Mammary epithelial cell (primary cell): ENCODE measurements at places on chromosomes 12 and 14.

DNA sequence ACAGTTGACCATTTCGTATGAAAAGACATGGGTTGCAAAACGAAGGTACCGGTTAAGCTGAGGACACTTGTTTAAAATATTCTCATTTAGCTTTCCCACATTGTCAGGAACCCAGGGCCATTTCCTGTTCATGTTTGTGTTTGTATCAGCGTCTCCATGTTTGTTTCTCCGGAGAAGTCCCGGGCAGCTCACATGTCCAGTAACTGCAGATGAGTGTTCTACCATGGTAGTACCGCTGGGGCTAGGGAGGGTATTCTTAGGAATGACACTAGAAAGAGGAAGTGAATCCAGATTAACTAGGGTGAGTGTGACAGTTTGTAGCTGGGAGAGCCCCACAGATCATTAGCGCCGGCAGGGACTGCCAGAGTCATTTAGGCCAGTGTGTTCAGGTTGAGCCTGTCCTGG, 50.0 kb upstream of the EVL start:
- no peak for DNase-seq

DNA sequence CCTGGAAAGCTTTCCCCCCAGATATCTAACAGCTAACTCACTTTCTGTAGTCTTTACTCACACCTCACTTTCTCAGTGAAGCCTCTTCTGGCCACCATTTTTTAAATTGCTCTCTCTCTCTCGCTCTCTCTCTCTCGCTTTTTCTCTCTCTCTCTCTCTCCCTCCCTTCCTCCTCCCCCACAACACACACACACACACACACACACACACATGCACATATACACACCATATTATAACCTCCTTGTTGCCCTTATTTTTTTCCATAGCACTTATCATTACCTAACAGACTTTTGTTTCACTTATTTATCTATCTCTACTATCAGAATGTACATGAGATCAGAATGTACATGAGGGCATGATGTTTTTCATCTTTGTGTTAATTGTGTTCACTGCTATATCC, 156.8 kb downstream of the DUSP6 start:
- DNase-seq, result no peak

- peak; percentile 59 for DNase-seq
Measured at GRCh38 chr12:132955094-132956010, 754 bp downstream of the ZNF605 start.

- DNase-seq, result no peak
Measured at GRCh38 chr14:65040666-65041433, 54.2 kb downstream of the FNTB start.

DNA sequence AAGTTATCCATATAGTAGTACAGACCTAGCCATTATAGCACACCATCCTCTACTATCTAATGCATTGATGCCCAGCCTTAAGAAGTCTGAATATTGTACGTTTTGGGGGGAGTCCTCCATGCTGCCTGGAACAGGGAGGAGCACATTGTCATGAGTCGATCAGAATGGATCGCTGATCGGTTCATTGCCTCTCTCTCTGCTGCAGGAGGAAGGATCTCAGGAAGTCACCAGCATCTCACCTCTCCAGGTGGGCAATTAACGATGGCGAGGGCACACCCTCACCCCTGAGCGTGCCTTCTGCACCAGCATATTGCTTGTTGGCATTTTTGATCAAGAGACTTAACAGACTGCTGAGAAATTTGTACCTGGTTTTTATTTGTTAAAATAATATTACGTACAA, 11.5 kb downstream of the CCND2 start:
- DNase-seq, result no peak

- DNase-seq, result peak; percentile 94
Measured at GRCh38 chr14:92540472-92541048, 27.0 kb downstream of the RIN3 start.

DNA sequence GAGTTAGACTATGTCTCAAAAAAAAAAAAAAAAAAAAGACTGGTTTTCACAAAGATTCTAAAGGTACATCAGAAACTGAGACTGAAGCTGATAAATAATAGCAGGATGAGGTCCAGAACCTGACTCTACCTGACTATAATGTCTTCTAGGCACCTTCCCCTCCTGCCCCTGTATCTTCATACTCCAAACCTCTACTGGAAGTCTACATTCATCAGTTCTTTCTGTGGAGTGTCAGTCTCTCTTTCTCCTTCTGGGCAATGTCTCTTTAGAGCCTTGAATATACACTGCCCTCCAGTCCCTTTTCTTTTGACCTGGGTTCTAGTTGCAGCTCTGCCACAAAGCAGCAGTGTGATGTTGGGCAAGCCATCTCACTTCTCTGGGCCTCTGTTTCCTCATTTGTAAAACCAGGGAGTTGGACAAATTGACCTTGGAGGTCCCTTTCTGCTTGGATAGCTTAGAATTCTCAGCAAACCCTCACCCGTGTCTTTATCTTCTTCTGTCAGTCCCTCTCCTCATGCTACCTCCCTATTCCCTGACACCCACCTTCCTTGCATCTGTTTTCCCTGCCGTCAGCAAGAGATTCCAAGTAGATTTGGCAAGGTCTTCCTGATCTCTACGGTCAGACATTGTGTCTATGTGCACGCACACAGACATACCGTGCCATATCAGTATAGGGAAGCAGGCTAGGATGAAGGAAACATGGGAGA, 4.3 kb downstream of the NFE2 start:
- no peak for DNase-seq

DNA sequence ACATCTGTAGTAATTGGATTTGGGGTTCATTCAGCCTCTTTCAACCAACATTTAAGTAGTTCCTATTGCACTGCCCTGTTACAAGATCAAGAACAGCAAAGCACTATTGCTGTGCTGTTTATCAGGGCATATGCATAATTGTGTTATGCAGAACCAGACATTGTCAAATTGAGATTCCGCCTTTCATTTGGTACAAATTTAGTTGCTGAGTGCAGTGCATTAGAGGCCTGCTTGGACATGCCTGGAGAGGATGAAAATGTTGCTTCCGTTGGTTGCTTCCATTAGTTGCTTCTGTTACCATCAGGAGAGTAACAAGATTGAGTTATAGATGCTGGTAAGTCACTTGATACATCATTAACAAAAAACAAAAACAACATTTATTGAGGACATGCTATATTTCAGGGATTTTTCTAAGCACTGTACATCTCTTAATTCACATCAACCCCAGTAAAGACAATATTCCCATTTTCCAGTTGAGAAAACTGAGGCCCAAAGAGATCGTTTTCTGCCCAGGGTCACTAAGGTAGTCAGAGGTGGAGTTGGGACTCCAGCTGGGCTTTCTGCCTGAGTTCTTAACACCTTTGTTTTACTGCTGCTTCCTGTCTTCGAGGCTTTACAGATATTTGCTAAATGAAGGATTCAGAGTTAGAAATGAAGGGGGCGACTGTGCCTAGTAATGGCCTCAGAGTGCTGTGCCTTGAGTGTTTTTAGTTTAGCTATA, 79.3 kb downstream of the PPP2R5C start:
- no peak for DNase-seq

GRCh38 chr14:70118064-70118463, 70.7 kb downstream of the SLC8A3 start:
- no peak for DNase-seq

GRCh38 chr12:31736472-31736871, 7.7 kb upstream of the AMN1 start:
- DNase-seq, result peak; percentile 91

DNA sequence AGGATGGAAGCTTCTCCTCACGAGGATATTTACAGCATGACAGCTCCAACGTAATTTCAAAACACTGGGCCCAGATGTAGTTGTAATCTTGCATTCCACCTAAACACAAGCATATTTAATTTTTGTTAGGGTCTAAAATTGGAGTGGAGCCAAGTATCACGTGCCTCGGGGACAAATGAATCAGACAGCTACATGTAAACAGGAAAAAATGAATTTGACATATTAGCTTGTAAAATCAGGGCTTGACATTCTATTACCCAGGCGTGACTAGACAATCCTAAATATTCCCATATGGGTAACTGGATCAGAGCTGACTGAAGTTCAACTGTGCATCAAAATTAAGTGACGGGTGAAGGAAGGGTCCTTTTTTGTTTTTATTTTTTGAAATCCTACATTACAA, 59.0 kb downstream of the MDM2 start:
- no peak for DNase-seq
